ENCODE measurements at places on chromosomes 7 and 10.

GRCh38 chr7:2100278-2101208, 132.2 kb downstream of the MAD1L1 start:
- no peaks in the 10 kb centered on the region for H3K27me3 ChIP-seq
- no peaks in the 10 kb centered on the region for H3K4me1 ChIP-seq
- H3K4me3 ChIP-seq = no peak overlapping the region
- DNase-seq = no peak

DNA sequence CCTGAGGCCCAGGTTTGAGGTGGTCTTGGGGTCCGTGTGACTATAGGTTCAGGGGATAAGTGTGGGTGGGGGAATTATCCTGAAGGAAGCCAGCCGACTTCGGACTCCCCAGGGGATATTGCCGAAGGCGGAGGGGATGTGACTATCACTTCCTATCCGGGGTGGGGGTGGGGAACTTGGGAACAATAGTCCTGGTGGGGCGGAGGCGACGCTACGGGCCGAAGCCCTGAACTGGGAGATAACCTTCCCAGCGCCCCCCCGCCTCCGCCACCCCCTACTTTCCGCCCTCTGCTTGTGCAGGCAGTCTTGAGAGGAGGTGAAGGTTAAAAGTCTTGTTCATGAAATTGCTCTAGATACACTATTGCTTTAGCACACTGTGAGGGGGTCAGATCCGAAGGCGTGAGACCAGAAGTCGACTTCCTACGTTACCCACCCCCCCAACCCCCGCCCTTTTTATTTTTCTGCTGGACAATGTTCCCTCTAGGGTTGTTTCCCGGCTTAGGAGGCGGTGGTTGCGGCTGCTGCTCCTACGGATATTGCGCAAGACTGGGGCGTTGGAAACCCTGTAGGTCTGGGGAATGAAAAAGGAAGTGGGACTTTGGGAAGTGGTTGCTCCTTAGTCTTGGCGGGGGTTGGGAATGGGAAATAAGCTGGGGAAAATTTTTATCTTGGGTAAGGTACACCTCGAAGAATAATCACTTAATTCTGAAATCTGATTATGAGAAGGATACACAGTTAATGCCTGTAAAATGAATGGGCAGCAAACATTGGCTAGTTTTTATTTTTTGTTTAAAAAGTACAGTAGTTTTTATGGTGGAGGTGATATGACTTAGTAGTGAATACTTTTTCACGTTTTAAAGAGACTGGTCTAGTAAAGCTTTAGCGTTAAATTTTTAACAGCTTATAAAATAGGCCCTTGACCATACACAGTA, 1.5 kb downstream of the PTPN12 start:
- H3K36me3 ChIP-seq = peaks cover 12% of the 10 kb centered on the region
- peak; percentile 77 for DNase-seq
- no peaks in the 10 kb centered on the region for H3K27me3 ChIP-seq

DNA sequence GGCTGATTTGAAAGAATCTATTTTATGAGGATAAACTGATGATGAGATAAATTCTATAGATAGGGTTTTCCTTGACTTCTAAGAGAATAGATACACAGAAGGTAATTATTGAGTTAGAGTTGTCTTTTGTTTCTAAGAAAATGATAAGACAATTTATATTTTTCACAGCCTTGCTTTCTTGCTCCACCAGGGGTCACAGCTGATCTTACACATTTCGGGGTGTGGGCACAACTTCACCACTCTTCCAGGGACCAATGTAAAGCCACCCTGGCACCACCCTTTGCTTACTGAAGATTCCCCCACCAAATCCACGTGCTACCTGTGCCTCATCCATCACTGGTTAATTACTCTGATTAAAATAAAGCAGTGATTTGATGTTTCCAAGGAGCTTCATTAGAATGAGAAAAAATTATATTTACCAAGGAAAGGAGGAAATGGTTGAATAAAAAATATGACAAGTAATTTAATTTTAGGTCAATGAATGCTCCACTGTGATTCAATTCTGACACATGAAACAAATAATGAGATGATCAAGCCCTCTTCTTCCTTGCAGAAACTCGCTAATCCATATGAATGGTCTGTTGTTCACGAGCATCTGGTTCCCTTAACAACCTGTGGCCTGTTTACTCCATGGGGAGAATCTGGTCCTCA, 177.3 kb upstream of the TNS3 start:
- no peak overlapping the region for H3K4me3 ChIP-seq
- no peaks in the 10 kb centered on the region for H3K27me3 ChIP-seq
- no peaks in the 10 kb centered on the region for H3K4me1 ChIP-seq
- no peak overlapping the region for H3K27ac ChIP-seq
- no peaks in the 10 kb centered on the region for H3K36me3 ChIP-seq

DNA sequence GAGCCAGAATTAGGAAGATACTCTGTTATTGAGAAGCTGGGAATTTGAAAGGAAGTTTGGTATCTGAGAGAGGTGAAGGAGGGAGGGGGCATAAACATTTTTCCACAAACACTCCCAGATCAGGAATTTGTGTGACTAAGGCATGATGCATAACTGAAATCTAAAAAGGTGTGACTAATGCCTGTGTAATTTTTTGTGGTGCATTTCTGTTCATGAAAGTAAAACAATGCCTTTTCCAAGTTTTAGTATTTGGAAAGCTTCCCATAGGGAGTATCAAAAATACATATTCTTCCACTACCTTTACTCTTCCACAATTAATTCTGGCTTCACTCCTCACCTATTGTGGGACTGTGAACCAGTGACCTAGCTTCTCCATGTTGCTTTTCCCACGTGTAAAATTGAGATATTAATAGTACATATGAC, 56.4 kb upstream of the CAV2 start:
- no peak for DNase-seq
- no peaks in the 10 kb centered on the region for H3K27me3 ChIP-seq
- H3K27ac ChIP-seq = no peak overlapping the region
- no peaks in the 10 kb centered on the region for H3K4me1 ChIP-seq
- H3K36me3 ChIP-seq = no peaks in the 10 kb centered on the region

- no peak overlapping the region for H3K27ac ChIP-seq
- H3K4me3 ChIP-seq = no peak overlapping the region
- H3K36me3 ChIP-seq = peaks cover 2% of the 10 kb centered on the region
- H3K27me3 ChIP-seq = no peaks in the 10 kb centered on the region
- DNase-seq = no peak
Measured at GRCh38 chr10:125449571-125449970, 233.4 kb downstream of the TEX36 start.

- peaks cover 19% of the 10 kb centered on the region for H3K36me3 ChIP-seq
- no peak overlapping the region for H3K27ac ChIP-seq
- no peak overlapping the region for H3K4me3 ChIP-seq
- DNase-seq = no peak
Measured at GRCh38 chr10:123394382-123394781, 240.2 kb downstream of the BUB3 start.

DNA sequence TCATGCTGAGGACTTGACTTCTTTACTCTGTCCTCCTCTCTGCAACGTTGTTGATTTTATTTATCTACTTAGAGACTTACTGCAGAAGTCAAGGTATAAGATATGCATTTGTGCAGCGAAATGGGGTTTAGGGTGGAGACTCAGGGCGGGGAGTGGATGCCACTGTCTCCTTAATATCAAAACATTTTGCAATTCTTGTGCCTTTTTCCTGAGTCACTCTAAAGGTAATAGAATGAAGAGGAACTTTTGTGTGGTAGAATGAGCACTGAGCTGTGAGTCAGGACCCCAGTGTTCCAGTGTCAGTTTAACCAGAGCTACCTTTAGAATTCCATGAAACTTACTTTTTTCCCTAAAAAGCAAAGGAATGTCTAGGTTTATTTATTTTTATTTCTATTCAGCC, 78.2 kb downstream of the VTI1A start:
- peaks cover 2% of the 10 kb centered on the region for H3K4me1 ChIP-seq
- H3K36me3 ChIP-seq = no peaks in the 10 kb centered on the region
- no peak overlapping the region for H3K4me3 ChIP-seq
- H3K27me3 ChIP-seq = no peaks in the 10 kb centered on the region
- DNase-seq = no peak

DNA sequence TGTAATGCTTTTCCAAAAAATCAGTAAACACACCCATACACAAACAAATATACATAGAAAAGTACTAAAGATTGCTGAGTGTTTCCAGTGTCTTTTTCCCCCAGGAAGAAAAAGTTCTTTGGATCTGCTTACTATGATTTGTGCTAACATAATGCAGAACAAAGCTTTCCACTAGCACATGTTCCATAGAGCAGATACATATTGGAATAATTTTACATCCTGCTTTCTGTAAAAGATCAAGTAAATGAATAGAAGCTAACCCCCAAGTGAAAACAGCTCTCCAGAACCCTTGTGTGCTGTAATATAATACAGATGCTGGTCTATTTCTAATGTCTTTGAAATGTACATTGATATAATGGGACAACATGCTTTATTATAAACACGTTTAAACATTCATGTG, 125.5 kb downstream of the PON1 start:
- H3K4me3 ChIP-seq = no peak overlapping the region
- H3K36me3 ChIP-seq = no peaks in the 10 kb centered on the region
- no peak overlapping the region for H3K27ac ChIP-seq
- no peaks in the 10 kb centered on the region for H3K4me1 ChIP-seq

All from H9 (cell line).